ENCODE measurements at places on chromosomes 4 and X.

DNA sequence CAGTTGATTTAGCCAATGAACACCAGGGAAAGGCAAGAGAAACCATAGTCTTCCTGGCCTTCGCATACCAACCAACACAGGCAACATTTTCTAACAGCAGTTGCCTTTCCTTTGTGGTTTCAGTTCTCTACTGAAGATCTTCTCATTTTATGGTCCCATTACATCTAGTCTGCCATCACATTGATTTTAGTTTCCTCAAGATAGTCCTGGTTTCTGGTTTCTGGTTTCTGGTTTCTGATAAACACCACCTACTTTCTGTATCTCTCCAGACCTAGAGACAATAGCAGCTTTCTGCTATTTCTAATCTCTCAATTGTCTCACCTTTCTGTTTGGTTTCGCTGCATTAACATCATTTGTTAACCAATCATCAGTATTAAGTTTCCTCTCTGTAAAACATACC, 646.3 kb upstream of the SPANXN1 start:
- DNase-seq = no peak

- DNase-seq = no peak
Observed at GRCh38 chr4:11336435-11336834, 92.3 kb downstream of the HS3ST1 start.

- peak; percentile 20 for DNase-seq
Observed at GRCh38 chrX:23907111-23907497, 634 bp downstream of the APOO start.

DNA sequence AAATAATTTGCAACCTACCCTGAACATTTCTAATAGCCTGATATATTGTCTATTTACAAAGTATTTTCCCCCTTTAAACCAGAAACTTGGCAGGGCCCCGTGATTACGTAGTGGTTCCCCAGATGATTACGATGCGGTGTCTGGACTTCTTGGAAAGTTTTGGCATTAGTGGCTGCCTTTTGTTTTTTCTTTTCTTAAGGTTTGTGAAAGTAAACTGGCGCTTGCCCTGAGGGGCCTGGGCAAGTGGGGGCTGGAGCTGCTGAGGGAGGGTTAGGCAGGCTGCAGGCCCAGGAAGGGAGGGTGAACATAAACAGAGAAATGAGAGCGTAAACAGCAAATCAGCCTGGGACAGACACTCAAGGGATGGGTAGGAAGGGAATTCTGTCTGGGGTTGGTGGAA, 123.6 kb upstream of the MSX1 start:
- DNase-seq = no peak

DNA sequence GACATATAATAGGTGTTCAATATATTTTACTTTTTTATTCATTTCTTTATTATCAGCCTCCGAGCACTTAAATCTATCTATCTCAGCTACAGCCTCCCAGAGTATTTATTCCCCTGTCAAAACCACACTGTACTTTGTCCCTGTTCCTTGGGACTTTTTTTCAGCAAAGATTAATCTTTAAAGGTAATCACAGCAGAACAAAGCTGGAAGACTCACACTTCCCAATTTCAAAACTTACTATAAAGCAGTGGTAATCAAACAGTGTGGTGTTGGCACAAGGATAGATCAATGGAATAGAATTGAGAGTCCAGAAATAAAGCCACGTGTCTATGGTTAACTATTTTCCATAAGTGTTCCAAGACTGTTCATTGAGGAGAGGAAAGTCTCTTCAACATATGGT, 59.7 kb downstream of the KLHL13 start:
- DNase-seq = no peak

- DNase-seq = no peak
Observed at GRCh38 chr4:144402176-144402575, 243.8 kb upstream of the HHIP start.

DNA sequence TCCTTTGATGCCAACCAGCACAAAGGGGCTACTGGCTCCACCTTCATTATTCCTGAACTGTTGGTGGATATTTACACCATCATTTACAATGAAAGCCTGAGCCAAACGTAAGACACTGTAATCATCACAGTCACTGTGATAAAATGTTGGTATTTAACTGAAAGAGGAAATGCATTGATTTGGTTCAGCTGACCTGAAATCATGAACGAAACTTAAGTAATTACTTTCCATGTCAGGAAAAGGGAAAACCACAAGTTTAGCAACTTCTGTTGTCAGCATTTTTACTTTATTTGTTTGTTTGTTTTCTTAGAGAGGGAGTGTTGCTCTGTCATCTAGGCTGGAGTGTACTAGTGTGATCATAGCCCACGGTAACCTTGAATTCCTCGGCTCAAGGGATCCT, 247.8 kb upstream of the FAM47A start:
- no peak for DNase-seq

GRCh38 chrX:99719140-99719539, 690.9 kb downstream of the PCDH19 start:
- DNase-seq = no peak

- DNase-seq = no peak
Observed at GRCh38 chr4:98498774-98499173, 159.6 kb downstream of the TSPAN5 start.

DNA sequence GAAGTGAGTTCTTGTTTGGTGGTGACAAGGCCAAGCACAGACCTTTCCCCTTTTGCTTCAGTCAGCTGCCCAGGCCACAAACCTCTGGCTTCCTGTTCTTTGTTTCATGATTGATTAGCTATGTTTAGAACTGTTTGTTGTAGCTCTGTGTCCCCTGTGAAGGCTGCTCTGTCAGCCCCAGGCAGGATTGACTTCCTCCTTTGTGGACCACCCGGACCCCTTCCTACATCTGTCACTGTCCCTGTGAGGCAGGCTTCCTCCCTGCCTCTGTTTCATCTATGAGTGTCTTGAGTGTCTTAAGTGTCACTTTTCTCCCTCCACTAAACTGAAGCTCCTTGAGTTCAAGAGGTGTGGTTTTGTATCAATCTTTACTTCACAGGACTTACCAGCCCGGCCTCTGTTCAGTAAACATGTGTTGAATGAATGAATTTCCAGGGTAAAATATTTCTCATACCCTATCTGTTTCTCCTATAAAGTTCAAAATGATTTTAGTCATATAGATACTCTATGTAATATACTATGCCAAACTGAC, 83.5 kb downstream of the ZNF674 start:
- no peak for DNase-seq

DNA sequence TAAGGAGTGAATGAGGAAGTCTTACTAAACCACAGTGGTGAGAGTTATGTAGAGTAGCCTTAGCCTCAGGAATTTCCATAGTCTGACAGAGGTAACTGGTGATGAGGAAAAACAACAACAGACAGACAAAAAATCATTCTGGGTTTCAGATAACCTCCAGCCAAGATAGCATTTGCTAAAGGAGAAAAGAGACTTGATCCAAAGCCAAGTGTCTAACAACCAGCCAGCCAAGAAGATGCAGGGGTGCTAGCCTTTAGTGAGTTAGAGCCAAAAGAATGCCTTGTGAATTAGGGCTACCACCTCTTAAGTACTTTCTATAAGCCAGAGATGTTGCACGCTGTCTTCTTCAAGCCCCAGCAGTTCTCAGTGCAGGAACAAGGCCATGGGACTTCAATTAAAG, 478.0 kb upstream of the CPEB2 start:
- no peak for DNase-seq

- DNase-seq = no peak
Observed at GRCh38 chr4:946103-946450, 13.8 kb downstream of the TMEM175 start.

DNA sequence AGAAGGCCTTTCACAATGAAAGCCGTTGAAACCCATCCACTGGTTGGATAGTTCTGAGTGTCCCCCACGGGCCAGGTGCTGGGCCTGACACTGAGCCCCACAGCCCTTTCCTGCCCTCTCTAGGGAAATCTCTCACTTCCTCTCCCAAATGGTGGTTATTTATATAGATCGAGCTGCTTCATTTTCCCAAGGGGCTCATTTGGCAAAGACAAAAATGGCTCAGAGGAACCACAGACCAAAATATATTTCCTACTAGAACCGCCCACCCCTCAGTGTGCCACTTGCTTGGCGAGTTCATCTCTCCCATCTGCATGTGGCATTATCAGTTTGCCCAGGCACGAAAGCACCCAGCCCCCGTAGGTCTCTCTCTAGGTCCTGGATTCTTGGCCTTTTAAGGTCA, 53.3 kb upstream of the STIM2 start:
- DNase-seq = no peak

DNA sequence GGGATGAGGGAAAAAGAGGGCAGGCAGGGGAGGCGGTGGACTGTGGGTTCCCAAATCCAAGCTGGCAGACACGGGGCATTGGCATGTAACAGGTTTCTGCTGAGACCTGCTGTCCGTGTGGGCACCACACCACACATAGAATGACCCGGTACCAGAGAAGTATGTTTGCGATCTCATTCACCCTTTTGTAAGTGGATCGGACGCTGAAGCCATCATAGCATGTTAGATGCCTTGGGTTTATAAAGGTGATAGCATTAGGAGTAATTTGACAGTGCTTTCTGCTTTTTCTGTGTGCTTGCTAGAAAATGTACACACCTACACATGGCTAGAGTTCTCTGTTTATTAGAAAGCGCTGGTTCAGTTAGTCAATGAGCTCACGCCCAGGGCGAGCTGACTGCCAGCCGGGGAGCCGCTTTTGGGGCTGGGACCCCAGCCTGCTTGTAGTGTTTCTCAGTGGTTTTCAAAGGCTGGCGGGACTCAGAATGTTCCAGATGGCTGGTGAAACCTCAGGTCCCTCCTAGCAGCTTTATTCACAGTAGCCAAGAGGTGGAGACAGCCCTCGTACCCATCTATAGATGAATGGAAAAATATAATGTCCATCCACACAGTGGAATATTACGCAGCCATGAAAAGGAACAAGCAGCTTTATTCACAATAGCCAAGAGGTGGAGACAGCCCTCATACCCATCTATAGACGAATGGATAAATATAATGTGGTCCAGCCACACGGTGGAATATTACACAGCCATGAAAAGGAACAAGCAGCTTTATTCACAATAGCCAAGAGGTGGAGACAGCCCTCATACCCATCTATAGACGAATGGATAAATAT, 579 bp downstream of the IL3RA start:
- no peak for DNase-seq

- peak; percentile 62 for DNase-seq
Observed at GRCh38 chr4:189202182-189202868, 738.3 kb upstream of the FRG1 start.

DNA sequence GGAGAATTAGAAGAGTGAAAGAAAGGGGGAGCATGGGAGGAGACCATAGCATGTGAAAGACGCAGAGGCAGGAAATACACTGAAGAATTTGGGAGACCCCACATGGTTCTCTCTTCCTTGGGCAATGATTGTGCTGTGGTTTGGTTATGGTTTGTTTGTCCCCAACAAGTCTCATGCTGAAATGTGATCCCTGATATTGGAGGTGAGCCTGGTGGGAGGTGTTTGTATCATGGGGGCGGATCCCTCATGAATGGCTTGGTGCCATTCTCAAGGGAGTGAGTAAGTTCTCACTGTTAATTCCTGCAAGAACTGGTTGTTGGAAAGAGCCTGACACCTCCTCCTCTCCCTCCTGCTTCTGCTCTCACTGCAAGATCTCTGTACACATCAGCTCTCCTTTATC, 78.6 kb upstream of the RAI2 start:
- DNase-seq = no peak

DNA sequence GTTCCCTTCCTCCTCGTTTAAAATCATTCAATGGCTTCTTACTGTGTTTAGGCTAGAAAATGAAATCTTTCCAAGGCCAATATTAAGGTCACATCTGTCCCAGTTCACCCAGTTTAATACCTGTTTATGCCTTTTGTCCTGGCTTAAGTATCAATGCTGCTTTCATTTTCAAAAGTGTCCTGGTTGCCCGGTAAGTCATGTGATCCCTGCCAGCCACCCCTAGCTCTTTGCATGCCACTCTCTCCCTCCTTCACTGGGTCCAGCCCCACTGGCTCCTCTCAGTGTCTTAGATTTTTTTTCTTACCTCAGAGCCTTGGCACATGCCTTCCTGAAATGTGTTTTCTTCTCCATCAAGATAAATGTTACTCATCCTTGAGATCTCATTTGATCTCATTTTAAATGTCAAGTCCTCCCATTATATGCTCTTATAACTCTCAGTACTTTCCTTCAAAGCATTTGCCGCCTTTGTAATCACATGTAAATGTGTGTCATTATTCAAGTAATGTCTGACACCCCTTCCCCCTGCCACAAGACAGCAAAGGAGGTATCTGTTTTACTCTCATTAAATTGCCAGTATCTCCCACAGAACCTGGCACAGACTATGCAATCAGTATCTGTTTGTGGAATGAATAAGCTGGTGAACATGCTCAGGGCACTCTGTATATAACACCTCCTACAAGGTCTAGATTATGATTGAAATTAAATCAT, 472.5 kb upstream of the RPS6KA3 start:
- DNase-seq = no peak

- DNase-seq = no peak
Observed at GRCh38 chr4:153205757-153206156, 1.5 kb downstream of the TRIM2 start.

DNA sequence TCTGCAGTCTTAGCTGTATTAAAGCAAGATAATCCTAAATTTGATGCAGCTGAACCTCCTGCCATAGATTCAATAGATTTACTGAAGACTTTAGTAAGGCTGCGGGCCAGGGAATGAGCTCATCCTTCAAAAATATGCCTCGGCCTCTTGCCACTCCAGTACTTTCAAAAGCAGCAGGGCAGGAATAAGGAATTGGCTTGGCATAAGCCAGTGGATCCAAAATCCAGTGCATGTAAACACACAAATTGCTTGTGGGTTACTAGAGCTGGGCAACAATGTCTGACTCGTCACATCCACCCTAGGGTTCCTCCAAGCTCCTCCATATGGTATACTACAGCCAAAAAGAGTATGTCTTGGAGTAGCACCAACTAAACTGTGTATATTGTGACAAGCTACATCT, 165.0 kb downstream of the AMELX start:
- no peak for DNase-seq

- no peak for DNase-seq
Observed at GRCh38 chrX:7637066-7637465, 205.9 kb upstream of the VCX start.

GRCh38 chrX:154136627-154137161, 7.3 kb upstream of the OPN1LW start:
- peak; percentile 57 for DNase-seq

DNA sequence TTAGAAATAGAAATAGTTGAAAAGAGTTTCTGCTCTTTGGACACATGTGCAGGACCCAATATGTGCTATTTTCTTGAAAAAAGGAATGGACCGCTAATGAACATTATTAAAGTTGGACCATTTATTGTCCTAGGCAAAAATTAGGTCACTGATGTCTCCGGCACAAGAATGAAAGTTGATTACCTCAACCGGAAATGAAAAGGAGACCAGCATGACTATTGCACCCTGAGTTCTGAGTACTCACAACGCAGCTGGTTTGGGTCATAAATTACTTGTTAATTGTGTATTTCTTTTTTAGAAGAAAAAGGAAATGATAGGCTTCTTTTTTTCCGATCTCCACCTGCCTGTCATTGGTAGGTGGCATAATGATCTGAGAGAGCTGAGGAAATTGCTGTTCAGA, 232.7 kb downstream of the ARHGAP24 start:
- no peak for DNase-seq

- no peak for DNase-seq
Observed at GRCh38 chr4:70449220-70449619, 22.8 kb upstream of the MUC7 start.
